Stimulated activated CD8-positive, alpha-beta memory T cell treated with anti-CD3 and anti-CD28 coated beads, Interleukin-15, amount 100 ng/mL, for 48 hours (primary cell): ENCODE measurements at places on chromosomes 1 and 21.

DNA sequence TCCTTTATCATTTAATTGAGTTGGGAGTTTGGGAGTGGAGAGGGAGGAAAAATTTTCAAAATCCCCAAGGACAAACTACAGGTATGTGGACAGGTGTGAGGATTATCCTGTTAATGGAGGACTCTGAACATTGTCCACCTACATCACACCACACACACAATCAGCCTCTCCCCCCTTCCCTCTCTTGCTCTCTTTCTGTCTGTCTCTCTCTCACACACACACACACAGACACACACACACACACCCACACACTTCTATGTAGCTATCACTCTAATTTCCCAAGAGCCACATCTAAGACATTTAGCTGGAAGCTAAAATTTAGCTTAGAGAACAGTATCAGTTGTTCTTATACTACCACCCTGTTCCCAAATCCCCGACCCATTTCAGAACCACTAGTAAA is 1.5 kb downstream of the S100A8 start:
- DNase-seq, result no peak

- peak; percentile 59 for DNase-seq
These were observed 1.4 kb downstream of the NIT1 start for GRCh38 chr1:161119092-161119903.

DNA sequence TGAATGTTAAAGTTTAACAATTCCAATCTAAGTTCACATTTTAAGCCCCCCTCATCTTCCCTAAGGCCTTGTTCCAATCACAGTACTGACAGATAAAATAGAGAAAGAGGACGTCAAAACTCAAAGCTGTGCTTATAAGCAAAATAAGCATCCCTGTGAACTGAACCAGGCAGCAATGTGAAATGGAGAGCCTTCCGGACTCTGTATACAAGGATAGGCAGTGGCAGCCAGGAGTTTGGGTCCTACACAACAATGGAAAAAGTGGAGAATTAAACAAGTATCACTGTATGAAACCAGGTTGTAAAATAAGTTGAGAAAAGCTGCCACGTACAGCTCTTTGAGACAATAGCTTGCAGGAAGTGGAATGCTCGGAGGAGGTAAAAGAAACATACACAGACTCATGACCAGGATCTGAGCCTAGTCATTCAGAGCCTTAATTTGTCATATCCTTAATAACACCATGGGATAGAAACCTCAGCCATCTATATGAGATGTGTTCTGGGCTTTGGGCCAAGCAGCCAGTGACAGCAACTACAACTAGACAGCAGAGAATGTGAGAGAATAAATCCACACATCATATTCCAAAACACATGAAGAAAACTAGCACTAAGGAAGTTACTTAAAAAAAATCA is 55.2 kb upstream of the PALMD start:
- DNase-seq, result no peak

DNA sequence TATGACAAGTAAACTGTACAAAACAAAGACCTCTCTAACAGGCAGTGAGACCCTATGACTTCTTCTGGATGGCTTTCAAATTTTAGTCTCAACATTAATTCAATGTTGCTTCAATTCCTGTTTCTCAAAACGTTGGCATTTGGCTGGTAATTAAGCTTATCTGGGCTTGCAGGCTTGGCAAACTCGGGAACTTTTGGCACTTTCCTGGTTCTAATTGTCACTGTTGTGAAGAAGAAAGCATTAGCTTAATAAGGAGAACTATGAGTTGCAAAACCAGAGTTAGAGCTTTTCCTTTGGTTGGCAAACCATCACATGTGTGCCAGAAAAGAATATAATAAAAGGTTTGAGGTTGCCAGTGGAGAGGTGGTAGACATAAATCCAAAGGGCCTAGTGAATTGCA is 698.3 kb downstream of the LRRIQ3 start:
- no peak for DNase-seq

- DNase-seq, result no peak
These were observed 1.4 kb upstream of the EVI5 start for GRCh38 chr1:92786111-92786901.

GRCh38 chr1:103516693-103517092 is 8.8 kb upstream of the RNPC3 start:
- DNase-seq, result no peak

- no peak for DNase-seq
These were observed 47.0 kb downstream of the SERINC2 start for GRCh38 chr1:31460027-31460426.

- no peak for DNase-seq
These were observed at the start of gene ATP1A2 for GRCh38 chr1:160115545-160116282. Gene ATP1A2, plus strand, starts transcription at chr1:160115759. Its CDS starts 103 bp downstream, at chr1:160115862.

GRCh38 chr1:154839691-154840090 is 30.4 kb downstream of the KCNN3 start:
- DNase-seq, result no peak

- no peak for DNase-seq
These were observed 60.7 kb upstream of the NGF start for GRCh38 chr1:115398745-115399144.

GRCh38 chr1:202112859-202113689 is 9.6 kb upstream of the GPR37L1 start:
- DNase-seq, result no peak

- DNase-seq, result no peak
These were observed 230.8 kb downstream of the NEGR1 start for GRCh38 chr1:72051538-72051937.

GRCh38 chr1:83596331-83596730 is 402.6 kb downstream of the TTLL7 start:
- DNase-seq, result no peak

GRCh38 chr1:14522077-14522925 is 76.2 kb upstream of the KAZN start:
- DNase-seq, result no peak

DNA sequence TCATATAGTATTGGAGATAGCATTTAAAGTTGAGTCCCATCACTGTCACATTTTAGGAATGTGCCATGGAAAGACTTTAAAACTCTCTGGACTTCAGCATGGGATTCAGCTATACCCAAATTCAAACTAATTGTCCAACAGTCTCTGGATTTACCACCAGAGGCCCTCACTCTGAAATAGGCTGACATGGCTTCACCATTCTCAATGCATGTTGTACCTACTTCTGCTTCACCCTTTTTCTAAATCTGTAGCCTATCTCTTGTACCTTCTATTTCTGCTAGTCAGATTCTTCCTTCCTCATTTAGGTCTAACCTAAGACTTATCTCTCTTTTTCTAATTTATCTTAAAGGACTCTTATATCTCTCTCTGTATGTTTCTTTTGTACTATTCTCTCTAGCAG is 512.7 kb upstream of the ZRANB2 start:
- DNase-seq, result no peak

GRCh38 chr1:154186177-154186576 is 5.7 kb downstream of the TPM3 start:
- DNase-seq, result peak; percentile 59

- DNase-seq, result no peak
These were observed 87.0 kb downstream of the RGS7 start for GRCh38 chr1:241270016-241270415.

- DNase-seq, result no peak
These were observed 83.3 kb downstream of the CDC42BPA start for GRCh38 chr1:227234998-227235405.
